Renal pelvis (tissue), 12 donors: ENCODE measurements at places on chromosomes 4 and X. TPM values are rescaled to one million over a fixed set of nuclear protein-coding genes. Genes with fewer than 3 reads are reported as not detected.
A peak's percentile ranks its signal among the peaks of the same experiment; 100 is the strongest.

GRCh38 chrX:119292445-119292844 lies 56.4 kb downstream of the PGRMC1 start:
- no peak for DNase-seq

- DNase-seq = no peak
Observed at GRCh38 chrX:97692575-97692974, 808.9 kb downstream of the RPA4 start.

GRCh38 chr4:40388239-40388638 lies 53.1 kb downstream of the CHRNA9 start:
- DNase-seq = no peak

GRCh38 chrX:12447448-12448064 lies 309.3 kb downstream of the FRMPD4 start:
- no peak for DNase-seq

DNA sequence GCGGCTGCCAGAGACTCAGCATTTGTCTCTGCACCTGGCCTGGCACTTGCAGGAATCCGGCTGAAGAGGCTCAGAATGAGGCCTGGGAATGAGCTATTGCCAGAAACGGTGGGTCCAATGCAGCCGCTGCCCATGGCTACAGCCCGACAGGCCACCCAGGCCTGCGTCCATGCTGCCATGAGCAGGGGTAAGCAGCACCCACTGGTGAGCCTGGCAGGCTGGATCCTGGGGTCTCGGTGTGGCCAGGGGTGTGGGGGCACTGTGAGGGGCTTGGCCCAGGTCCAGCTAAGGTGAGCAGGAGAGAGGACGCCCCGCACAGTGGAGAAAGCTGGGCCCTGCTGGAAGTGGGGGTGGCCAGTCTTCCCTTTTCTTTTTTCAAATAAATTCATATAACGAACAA lies 60.3 kb upstream of the MXD4 start:
- DNase-seq = no peak

DNA sequence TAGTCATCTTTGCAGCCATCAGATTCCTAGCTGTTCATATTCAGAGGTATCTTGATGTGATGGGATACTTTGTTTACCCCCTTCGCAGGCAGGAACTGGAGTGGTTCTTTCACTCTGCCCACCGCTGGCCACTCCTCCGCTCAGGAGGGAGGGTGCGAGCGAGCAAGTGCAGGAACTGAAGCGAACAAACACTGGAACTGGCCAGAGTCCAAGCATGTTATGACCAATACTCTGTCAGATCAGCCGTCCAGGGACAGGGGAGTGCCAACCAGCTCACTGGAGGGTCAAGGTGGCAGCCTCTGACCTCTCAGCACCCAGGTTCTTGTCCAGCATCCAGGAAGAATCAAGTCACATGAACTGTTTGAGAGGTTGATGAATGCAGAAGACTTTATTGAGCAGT lies 18.0 kb upstream of the MANBA start:
- DNase-seq = peak; percentile 24

- no peak for DNase-seq
Observed at GRCh38 chr4:109315818-109316217, 13.4 kb upstream of the COL25A1 start.

DNA sequence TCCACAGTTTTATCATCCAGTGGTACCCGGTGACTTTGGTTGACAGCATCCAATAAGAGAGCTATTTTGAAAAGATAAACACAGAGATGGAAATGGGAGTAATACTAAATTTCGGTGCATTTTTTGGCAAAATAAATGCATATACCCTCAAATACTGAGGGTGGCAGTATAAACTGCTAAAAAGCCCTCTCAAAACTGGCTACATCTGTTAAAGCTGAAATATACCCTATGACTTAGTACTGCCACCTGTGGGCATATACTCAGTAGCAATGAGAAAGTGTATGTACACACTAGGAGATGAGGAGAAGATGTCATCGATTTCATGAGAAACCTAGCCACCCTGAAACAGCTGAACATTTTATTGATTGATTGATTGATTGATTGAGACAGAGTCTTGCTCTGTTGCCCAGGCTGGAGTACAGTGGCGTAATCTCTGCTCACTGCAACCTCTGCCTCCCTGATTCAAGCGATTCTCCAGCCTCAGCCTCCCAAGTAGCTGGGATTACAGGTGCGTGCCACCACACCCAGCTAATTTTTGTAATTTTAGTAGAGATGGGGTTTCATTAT lies 12.2 kb upstream of the TMEM128 start:
- DNase-seq = no peak

GRCh38 chr4:165191348-165191656 lies 16.1 kb upstream of the KLHL2 start:
- no peak for DNase-seq

- no peak for DNase-seq
Observed at GRCh38 chr4:125433453-125433852, 118.7 kb downstream of the FAT4 start.

DNA sequence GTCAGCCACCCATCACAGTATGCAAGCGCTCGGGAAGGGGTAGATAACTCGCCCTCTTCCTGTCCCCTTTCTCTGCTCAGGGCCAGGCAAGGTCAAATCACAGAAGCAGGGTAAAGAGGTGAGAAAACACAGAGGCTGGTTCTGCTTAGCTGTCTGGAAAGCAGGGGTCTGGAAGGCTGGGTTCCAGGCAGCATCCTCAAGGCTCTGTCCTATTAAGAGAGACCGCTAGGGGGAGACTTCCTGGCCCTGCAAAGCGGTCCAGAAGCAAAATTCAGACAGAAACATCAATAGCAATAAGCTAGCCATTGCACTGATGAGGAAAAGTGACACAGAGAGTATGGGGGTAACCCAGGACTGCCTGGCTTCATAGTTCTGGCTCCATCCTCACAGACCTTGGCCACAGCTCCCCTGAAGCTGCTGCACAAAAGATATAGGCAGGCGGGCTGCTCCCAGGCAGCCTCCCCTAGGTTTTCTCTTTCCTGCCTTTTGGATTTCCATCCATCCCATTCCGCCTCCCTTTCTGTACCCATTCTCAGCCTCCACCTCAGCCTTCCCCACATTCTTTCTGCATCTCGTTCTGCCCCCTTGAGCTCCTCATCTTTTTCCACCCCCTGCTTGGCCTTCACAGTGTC lies 308.5 kb downstream of the EVC2 start:
- DNase-seq = peak; percentile 37

DNA sequence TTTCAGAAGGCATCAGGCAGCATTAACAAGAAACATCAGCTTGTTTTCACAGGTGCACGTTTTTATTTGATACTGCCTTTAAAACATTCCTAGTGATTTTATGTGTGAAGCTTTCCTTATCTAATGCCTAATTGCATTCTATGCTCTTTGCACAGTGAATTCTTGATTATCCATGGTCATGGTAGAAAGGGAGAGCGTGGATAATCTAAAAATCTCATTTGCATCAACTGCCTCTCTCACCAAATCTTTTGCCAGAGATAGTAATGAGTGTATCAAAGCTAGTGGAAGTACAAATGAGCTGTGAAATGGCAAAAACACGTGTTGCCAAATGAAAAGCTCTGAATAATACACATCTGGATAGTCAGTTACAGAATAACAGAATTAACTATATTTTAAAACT lies 170.5 kb downstream of the NAA11 start:
- DNase-seq = no peak

- no peak for DNase-seq
Observed at GRCh38 chr4:23710298-23710697, 179.5 kb downstream of the PPARGC1A start.

DNA sequence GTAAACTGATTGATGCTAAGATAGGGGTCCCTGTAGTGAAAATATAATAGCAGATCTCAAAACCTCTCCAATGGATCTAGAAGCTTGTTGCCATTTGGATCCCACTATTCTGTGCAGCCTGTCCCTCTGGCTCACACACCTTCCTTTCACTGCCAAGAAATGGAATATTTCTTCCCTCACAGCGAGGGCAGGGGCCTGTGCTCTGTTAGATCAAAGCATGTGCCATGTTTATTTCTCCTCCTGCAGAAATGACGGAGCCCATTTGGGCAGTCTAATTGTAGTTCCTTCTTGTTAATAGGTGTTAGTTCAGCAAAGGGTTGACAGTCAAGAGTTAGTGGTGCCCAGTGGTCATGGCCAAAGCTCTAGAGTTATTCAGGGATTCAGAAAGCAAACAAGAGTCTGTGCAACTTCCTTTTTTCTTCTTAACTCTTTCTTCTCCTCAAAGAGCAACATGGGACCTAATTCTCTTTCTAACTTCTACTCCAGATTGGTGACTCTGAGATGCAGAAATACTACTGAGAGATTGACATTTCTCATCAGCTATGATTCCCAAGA lies 106.8 kb downstream of the STOX2 start:
- no peak for DNase-seq

GRCh38 chr4:38013461-38014366 lies 53.5 kb downstream of the PTTG2 start:
- DNase-seq = no peak

GRCh38 chr4:87500092-87500462 lies 29.1 kb downstream of the SPARCL1 start:
- DNase-seq = no peak

DNA sequence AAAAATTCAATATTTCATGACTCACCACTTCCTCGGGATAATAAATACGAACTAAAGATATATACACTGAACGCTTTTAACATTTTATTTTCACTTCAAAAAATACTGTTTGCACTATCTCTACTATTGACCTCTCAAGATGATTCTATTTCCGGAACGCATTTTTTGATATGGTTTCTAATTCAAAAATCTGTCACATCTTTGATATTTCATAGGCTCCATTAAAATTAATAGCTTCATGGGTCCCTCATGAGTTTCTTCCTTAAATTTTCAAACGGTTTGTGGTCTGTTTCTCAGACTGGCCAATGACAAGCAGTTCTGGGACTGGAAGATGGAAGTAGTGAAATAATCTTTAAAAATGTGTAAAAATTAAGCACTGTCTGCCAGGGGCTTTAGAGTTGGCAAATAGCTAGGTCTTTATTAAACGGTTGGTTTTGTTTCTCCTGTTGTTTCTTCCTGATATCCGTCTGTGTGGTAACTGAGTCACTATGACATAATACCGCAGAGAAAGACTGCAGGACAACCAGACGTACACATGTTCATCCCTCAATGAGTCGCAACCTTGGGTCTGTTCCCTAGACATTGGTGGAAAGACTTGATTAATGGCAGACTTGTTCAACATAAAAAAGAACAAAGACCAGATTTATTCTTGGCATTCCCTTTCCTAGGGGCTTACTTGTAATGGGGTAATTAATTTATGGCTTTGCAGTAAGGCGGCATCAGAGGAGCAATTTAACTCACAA lies 133.8 kb downstream of the PALLD start:
- no peak for DNase-seq

GRCh38 chr4:68606240-68606639 lies 30.1 kb upstream of the UGT2B17 start:
- no peak for DNase-seq

Gene CT45A3
- not detected for polyA plus RNA-seq

Gene SHROOM3
- 37.1 TPM for polyA plus RNA-seq

Gene EDA2R
- polyA plus RNA-seq = 0.71 TPM

Gene PRDM5
- 18.1 TPM for polyA plus RNA-seq

Gene MAGED4
- polyA plus RNA-seq = 40.1 TPM

Gene TKTL2
- 0.09 TPM for polyA plus RNA-seq
